ENCODE measurements at places on chromosomes 1 and 21.

DNA sequence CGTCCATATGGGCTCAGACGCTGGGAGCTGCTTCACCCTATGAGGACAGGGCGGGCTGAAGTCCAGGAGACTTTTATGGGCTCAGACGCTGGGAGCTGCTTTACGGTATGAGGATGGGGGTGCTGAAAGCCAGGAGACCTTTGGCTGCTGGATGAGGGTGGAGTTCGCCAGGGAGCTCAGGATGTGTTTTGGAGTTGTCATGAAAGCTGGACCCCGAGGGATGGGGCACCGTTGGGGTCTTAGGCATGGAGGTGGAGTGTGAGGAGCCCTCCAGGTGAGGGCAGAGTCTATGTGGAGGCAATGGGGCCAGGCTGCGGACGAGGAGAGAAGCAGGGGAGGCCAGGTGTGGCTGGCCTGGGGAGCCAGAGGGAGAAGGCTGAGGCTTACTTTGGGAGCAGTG, 27.5 kb downstream of the TRPM2 start:
- DNase-seq: no peak

DNA sequence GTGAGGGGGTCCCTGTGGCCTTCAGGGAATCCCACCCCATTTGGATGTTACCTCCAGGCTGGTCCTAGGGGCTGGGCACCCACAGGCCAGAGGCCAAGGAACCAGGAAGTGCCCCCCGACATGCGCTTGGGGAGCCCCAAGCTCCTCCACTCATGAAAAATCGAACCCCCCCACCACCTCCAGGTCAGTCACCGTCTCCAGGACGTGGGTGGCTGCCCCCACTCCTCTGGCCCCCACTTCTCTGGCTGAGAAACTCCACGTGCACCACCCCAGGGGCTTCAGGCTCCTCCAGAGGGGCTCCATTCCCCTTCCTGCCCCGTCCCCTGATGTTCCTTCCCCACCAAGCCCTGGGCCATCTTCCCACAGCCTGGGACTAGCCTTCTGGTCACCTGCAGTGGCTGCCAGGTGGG, 30.5 kb upstream of the POFUT2 start:
- no peak for DNase-seq

- DNase-seq: no peak
These were observed 35.1 kb downstream of the IL6R start for GRCh38 chr1:154440036-154440804.

DNA sequence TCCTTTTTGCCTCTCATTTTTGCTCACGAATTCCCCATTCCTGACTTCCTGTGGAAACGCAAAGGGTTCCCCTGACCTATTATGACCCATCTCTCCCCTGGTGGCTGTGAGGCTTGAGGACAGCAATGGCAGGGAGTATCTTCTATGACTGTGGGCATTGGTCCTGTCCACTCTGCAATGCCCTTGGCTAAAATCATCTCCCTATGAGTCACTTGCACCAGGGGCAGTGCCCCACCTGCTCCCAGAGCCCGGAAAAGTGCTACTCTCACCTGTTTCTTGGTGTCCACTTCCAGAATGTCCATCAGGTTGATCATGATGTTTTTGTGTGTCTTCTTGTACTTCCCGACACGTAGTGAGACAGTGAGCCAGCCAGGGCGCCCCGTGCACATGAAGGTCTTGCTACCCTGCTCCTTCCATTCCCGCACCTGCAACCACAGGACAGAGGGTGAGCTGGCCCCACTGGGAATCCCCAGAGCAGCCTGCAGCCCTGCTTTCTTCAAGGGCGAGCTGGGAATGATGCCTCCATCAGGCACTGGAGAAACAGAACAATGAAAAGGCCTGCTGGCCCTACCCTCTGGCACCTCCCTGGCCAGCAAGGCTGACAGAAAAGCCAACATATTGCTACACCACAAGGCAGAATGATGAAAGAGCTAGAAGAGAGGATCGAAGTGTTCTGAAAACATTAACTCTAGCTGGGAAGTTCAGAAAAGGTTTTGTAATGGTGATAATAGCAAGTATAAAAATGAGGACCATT, 3.5 kb downstream of the DHCR24 start:
- no peak for DNase-seq

DNA sequence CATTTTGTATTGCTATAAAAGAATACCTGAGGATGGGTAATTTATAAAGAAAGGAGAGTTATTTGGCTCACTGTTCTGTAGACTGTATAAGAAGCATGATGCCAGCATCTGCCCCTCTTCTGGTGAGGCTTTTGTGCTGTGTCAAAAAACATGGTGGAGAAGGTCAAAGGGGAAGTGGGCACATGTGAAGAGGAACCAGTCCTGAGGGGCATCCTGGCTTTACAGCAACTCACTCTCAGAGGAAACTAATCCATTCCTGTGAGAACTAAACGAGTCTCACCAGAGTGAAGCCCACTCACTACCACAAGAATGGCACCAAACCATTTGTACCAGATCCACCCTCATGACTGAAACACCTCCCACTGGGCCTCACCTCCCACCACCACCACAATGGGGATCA, 18.8 kb upstream of the SELP start:
- DNase-seq: no peak

GRCh38 chr1:218521414-218522169, 176.5 kb downstream of the TGFB2 start:
- peak; percentile 6 for DNase-seq

Data from NCI-H524 treated with DMSO at 0.1 percent for 48 hours (cell line).